ENCODE measurements at places on chromosomes 12 and 14. TPM values are rescaled to one million over a fixed set of nuclear protein-coding genes. Genes with fewer than 3 reads are reported as not detected.

Gene RASAL1
- 0.58 TPM for total RNA-seq

Gene PLXNC1
- 26.5 TPM for total RNA-seq

GRCh38 chr12:112879191-112879705 lies 27.5 kb upstream of the OAS1 start:
- H3K27ac ChIP-seq: no peak overlapping the region
- H3K4me1 ChIP-seq: no peaks in the 10 kb centered on the region
- no peak for DNase-seq
- no peak overlapping the region for H3K4me3 ChIP-seq
- no peaks in the 10 kb centered on the region for H3K36me3 ChIP-seq
- H3K27me3 ChIP-seq: no peaks in the 10 kb centered on the region

DNA sequence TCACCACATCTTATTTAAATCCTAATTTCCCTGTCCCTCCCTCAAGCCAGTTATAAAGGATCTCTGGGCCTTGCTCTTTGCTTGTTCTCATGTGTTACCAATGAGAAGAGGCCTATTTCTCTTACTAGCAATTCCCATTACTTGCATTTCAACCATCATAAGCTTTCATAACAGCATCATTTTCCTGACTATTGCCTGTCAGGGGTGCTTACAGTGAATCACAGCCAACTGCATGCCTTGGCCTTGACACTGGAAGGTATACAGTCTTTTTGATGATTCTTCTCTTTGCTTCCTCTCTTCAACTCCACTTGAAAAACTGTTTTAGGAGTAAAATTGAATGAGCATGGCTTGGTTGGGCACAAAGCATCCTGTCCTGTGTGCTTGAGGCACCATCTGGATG lies 127.0 kb downstream of the NPAS3 start:
- no peaks in the 10 kb centered on the region for H3K36me3 ChIP-seq
- H3K4me3 ChIP-seq: no peak overlapping the region
- DNase-seq: no peak
- H3K27ac ChIP-seq: no peak overlapping the region

GRCh38 chr14:77007975-77008421 lies 20.5 kb downstream of the IRF2BPL start:
- no peaks in the 10 kb centered on the region for H3K27me3 ChIP-seq
- H3K36me3 ChIP-seq: no peaks in the 10 kb centered on the region
- DNase-seq: peak; percentile 67
- H3K27ac ChIP-seq: peak overlapping the region; percentile 82
- H3K4me3 ChIP-seq: no peak overlapping the region

DNA sequence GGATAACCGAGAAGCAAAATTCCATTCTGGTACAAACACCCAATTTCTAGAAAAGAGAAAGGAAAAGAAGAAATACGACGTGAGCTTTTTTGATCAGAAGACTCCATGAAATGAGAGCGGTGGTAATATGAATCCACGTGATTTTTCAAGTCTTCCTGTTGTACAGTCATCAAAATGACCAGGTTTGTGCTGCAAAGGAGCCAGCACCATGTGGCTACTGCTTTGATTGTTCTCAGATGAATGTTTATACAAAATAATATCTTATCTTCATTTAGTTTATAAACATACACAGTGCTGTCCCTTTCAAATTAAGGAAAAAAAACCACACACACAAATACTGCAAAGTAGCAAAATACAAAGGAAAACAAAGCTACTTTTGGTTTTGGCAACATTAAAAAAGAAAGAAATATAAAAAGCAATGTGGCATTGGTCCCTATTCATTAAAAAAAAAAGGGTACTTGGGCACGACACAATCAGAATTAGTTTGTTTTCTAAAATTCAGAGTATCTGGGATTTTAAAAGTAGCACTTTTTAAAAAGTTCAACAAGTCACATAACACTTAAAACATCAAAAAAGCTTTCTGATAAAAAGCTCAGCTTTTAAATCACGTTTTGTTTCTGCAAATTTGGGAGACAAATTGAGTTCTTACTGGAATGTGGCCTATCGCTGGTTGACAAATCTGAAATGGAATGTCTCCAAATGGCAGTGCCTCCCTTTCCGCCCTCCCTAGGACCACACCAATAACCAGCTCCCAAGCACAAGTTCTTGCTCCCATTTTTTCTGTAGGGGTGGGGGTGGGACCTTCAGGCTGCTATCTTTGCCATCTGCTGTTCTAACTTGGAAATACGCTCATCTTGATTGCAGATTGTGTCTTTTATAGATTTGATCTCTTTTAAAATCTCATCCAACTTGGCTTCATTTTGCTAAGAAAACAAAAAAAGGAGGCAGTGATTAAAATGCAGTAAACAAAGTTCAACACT lies 13.2 kb upstream of the SELPLG start:
- H3K4me1 ChIP-seq: peaks cover 42% of the 10 kb centered on the region
- H3K4me3 ChIP-seq: no peak overlapping the region
- no peaks in the 10 kb centered on the region for H3K27me3 ChIP-seq
